A549 (cell line): ENCODE measurements at places on chromosomes 6 and 20.

DNA sequence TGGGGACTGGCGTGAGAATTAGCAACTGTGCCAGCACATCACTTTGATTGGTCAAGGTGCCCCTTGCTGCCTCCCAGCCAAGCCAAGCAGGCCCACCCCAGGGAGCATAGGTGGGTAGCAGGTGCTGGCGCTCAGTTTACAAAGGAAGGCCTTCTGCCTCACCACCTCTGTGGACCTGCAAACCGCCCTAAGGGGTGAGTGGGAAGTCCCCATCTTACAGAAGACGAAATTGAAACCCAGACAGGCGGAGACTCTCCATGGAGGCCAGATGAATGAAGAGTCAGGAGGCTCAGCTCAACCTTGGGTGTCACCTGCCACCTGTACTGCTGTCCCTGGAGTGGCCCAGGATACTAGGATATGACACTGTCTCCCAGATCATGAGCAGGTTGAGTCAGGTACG lies 21.5 kb upstream of the MAS1L start:
- no peak for DNase-seq

DNA sequence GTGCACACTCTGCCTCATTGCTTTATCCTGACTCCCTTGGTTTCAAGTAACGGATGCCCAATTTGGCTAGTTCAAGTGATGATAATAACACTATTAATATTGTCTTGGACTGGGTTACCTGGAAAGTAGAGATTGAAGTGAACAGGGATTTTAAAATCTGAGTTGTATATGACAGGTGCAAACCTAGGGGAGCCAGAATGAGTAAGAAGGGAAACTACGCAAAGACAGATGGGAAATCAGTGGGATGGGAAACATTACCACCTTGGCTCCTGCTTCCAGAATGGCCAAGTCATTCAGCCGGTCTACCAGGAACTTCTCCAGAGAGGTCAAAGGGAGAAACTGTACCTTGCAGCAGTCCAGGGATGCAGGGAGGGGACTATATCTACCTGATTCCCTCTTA lies 41.9 kb downstream of the OGFRL1 start:
- DNase-seq = no peak

- no peak for DNase-seq
Observed at GRCh38 chr6:55100686-55101085, 73.6 kb upstream of the HCRTR2 start.

GRCh38 chr6:135286962-135287538 lies 105.9 kb downstream of the MYB start:
- DNase-seq = no peak

DNA sequence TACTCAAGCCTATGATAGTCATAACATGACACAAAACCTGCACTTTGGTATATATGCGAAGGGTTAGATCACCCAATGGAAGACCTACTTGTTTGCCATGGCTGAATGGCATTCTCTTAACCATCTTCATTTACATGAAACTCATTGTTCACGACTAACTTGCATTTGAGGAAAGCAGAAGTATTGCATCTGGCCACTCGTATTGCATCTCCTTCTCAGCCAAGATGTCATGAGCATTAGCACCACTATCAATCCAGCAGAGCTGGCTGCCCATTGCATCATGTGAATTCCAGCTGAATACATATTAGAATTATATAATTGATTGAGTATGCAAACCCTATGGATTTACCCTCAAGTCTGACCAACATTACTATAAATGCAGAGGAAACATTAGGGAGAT lies 390.2 kb downstream of the LAMA2 start:
- no peak for DNase-seq

- DNase-seq = no peak
Observed at GRCh38 chr6:52010806-52011205, 76.6 kb downstream of the PKHD1 start.

GRCh38 chr6:35453236-35453635 lies 1.1 kb downstream of the FANCE start:
- no peak for DNase-seq

DNA sequence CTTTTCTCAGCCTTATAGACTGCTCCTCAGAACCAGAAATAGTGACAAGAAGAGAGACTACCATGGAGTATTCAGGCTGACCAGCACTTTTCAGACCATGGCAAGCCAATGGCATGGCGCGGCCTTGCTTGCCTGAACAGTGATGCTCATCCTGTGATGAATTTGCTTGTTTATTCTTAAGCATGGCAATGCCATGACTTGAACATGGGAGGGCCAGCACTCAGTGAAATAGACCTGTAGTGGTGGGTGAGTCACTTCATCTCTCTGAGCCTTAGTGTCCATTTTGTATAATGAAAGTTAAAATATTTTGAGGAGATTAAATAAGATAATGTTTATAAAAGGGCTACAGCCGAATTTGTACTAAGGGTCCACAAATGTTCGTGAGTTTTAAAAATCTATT lies 79.1 kb downstream of the LRRC1 start:
- no peak for DNase-seq

DNA sequence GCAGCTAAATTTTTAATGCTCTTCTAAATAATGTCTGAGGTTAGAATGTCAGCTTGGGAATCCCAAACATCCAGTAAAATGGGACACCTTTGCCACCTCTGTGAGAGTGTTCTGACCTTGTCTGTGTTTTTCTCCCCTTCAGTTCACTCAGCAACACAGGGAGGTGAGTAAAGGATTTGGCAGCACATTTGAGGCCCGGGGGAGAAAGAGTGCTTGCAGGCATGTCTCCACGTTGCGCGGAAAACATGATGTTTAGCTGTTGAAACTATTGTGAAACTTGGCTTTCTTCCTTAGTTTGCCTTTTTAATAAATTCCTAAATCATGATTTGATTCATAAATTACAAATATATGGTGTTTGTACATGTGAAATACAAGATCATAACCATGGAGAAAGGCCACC lies 707.8 kb upstream of the FLRT3 start:
- DNase-seq = no peak

- DNase-seq = no peak
Observed at GRCh38 chr20:51217347-51218045, 194.6 kb upstream of the KCNG1 start.

GRCh38 chr6:157405986-157406385 lies 25.0 kb downstream of the ZDHHC14 start:
- DNase-seq = no peak

- DNase-seq = no peak
Observed at GRCh38 chr20:21360705-21361104, 36.6 kb downstream of the NKX2-4 start.

DNA sequence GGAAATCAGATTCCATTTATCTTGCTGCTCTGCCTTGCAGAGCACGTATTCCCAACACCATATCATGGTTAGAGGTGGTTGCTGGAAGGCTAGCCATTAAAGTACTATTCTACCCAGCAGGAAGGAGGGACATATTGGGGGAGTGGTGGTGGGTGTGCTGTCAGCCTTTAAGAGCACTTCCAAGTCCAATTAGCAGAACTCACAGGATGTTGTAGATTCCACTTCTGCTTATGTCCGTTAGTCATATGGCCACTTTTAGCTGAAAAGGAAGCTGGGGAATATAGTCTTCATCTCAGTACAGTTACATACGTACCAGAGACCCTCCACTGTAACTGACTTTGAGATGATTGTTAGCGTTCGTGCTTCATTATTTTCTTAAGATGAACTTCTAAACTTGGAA lies 94.4 kb downstream of the SAMD3 start:
- DNase-seq = no peak

GRCh38 chr20:13862245-13862644 lies 77.4 kb downstream of the NDUFAF5 start:
- no peak for DNase-seq

DNA sequence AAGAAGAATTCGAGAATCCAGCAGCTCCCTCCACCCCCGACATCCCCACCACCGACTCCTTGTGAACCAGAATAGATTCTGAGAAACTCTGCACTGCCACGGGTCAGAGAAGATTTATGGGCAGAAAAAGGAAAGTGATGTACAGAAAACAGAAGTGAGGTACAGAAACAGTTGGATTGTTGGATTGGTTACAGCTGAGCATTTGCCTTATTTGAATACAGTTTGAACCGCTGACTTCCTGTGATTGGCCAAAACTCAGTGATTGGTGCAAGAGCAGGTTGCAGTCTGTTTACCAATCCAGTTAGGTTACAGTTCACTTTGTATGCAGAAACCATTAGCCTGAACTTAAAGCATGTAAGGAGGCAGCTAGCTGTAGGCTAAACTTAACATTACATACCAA lies 131.2 kb upstream of the HDDC2 start:
- no peak for DNase-seq

- no peak for DNase-seq
Observed at GRCh38 chr20:8587810-8588209, 455.7 kb downstream of the PLCB1 start.

DNA sequence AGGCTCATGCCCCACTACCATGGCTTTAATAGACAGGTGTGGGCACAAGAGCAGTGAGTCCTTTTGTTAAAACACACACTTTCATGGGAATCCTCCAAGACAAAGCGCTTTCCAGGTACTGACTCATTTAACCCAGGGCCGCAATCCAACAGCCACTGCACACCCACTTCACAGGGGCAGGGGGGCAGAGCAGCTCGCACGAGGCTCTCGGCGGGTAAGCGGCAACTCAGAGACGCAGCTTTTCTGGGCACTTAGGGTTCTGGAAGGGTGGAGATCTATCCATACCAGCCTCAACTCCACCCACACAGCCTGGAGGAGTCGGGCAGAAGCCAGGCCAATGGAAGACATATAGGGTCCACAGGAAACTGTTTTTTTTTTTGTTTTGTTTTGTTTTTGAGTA lies 28.6 kb downstream of the PSMG4 start:
- no peak for DNase-seq

DNA sequence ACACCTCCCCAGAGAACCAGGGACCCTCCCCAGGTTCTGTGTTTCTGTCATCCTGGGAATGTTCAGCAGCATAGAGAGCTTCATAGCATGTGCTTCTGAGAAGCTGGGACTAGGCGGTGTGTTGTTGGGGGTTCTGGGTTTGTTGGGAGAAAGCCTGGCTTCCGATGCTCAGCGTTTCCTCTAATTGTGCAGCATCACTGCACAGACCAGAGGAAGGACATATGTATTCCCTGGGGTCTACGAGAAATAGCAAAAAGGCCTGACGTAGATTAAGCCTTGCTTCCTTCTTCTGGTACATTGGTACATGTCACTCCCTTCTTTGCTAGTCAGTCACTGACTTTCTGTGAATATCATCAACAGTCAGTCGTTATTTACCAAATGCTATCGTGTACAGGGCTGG lies 96.9 kb upstream of the SGK1 start:
- no peak for DNase-seq

- DNase-seq = no peak
Observed at GRCh38 chr6:156434049-156434794, 343.0 kb upstream of the ARID1B start.

GRCh38 chr20:16209357-16209756 lies 363.9 kb downstream of the KIF16B start:
- DNase-seq = no peak

GRCh38 chr20:62020935-62021701 lies 44.6 kb downstream of the TAF4 start:
- no peak for DNase-seq

- DNase-seq = no peak
Observed at GRCh38 chr6:152329638-152330448, 307.3 kb downstream of the SYNE1 start.

DNA sequence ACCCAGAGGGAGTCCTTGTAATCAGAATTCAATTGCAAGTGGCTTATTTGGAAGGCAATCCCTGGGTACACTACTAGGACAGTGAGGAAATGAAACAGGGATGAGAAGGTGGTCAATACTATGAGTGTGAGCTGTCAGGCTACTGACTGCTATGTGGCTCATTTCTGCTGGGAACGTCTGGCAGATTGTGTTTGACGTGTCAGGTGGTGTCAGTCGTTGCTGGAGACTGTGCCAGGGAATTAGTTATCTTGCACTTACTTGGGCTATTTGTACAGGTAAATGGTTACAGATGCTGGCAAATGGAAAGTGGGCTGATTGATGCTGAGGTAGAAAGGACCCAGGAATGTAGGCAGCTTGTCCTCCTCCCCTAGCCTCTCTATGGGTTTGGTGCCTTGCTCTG lies 17.4 kb downstream of the CST4 start:
- DNase-seq = no peak

DNA sequence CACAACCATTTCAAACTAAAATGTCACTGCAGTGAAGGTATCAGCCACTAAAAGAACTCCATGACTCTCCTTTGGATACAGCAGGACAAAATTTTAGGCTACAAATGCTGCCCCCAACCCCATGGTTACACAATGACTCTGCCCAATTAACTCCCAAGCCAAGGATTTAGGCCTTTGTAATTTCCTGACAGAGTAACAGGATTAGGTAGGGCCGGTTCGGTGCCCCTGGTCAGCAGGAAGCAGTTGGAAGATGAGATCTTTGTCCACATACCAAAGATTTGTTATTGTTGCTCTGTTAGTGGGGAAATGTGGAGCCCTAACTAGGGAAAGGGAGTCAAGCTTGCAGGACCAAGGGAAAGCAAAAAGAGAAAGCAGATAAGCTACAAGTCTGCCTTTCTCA lies 26.7 kb upstream of the RIPK1 start:
- no peak for DNase-seq

GRCh38 chr6:113209315-113209714 lies 647.8 kb upstream of the MARCKS start:
- DNase-seq = no peak

- no peak for DNase-seq
Observed at GRCh38 chr20:31566658-31567379, 38.3 kb upstream of the ID1 start.

DNA sequence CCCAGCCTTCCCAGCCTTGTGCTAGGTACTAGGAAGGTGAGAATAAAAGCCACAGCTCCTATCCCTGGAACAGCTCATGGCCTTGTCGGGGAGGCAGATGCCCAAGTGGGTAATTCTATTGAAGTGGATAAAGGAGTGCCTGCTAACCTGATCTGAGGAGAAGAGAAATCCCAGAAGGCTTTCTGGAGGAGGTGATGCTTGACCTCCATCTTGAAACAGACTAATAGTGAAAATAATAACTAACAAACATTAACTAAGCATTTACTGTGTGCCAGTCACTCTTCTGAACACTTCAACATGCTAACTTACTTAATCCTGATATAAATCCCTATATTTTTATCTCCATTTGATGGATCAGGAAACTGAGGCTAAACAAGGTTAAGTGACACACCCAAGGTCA lies 493.2 kb upstream of the CHD6 start:
- DNase-seq = no peak

- DNase-seq = no peak
Observed at GRCh38 chr20:32447136-32448027, 89.3 kb downstream of the ASXL1 start.

GRCh38 chr6:82507112-82507511 lies 143.5 kb downstream of the TPBG start:
- DNase-seq = peak; percentile 23

- DNase-seq = no peak
Observed at GRCh38 chr6:150633486-150633834, 33.8 kb downstream of the PLEKHG1 start.

DNA sequence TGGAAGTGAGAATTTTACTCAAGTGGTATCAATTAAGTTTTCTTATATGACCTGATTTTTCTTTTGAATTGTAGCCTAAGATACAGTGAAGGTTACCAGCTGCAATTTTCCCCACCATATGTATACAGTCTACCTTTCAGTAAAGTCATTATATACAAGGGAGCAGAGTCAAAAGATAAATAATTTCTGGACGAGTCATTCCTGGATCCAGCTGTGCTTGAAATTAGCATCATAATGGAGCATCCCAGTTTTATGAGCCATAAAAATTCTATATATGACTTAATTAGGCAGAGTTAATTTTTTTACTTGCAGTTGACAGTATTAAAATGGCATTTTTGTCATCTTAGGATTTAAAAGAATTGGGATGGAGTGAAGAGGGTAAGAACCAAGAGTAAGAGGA lies 1008.4 kb downstream of the PHF3 start:
- no peak for DNase-seq
